H7 (cell line): ENCODE measurements at places on chromosomes 2 and 18. TPM values are rescaled to one million over a fixed set of nuclear protein-coding genes. Genes with fewer than 3 reads are reported as not detected.

The GKN2 gene
- not detected in 2 replicates for total RNA-seq

The ITGA6 gene
- total RNA-seq = 57.3 and 90.7 TPM in 2 replicates

The SP110 gene
- total RNA-seq = 1.8 and 2.2 TPM in 2 replicates

The ACTG2 gene
- total RNA-seq = 0.97 TPM in 1 of 2 replicates, not detected in the other

The ROCK1 gene
- total RNA-seq = 20.0 and 21.7 TPM in 2 replicates

The KHK gene
- total RNA-seq = 3.3 and 5.3 TPM in 2 replicates

The CCDC102B gene
- 2.3 and 5.3 TPM in 2 replicates for total RNA-seq

The CNTNAP5 gene
- total RNA-seq = 0.04 and 0.28 TPM in 2 replicates

The MAB21L4 gene
- not detected in 2 replicates for total RNA-seq

The DPP10 gene
- total RNA-seq = 15.6 and 19.3 TPM in 2 replicates

The LRATD1 gene
- total RNA-seq = 1.1 and 1.3 TPM in 2 replicates

The TCF7L1 gene
- 9.9 and 10.7 TPM in 2 replicates for total RNA-seq

The EFHD1 gene
- 3.8 and 4.3 TPM in 2 replicates for total RNA-seq

The KCNJ3 gene
- total RNA-seq = 0.07 and 0.28 TPM in 2 replicates

The LIMS3 gene
- not detected in 2 replicates for total RNA-seq

The ERLEC1 gene
- 31.0 and 44.0 TPM in 2 replicates for total RNA-seq

The IMPACT gene
- total RNA-seq = 27.8 and 41.8 TPM in 2 replicates

The EVA1A gene
- 3.4 and 7.4 TPM in 2 replicates for total RNA-seq

The PROM2 gene
- 1.1 and 1.8 TPM in 2 replicates for total RNA-seq
